ENCODE measurements at places on chromosomes 7 and 10.

- no peak for DNase-seq
Measured at GRCh38 chr7:121505021-121505420, 108.9 kb upstream of the FAM3C start.

DNA sequence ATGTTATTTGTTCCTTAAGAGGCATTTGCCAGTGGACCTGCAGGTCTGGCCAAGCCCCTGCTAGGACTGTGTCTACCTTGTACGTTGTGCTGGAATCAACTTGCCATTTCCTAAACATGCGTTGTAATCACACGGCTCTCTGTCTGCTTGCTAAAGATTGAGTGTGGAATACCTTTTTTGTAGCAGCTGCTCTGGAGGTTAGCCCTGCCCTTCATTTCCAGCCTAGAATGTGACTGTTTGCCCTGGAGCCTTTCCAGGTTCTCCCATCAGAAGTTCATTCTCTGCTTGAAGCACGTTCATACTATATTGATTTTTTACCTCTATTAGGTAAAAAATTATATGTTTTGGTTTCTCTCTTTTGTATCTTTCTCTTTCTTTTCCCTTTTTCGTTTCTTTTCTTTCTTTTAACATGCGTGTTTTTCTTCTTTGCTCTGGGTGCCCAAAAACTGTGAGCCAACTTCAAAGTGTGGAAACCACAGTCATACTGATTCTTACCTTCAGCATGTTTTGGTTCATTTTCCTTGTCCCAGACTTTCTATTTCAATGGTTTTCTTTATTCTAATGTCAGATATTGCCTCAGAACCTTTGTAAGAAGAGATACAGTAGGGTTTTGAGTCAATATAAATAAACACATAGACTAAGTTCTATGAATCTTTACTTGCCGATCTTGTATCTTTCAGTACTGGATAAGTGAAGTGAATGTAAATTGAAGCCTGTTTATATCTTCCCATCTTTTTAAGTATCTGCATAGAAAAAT is 111.9 kb upstream of the RPA3 start:
- no peak for DNase-seq

- DNase-seq = no peak
Measured at GRCh38 chr10:51462076-51462779, 237.2 kb downstream of the CSTF2T start.

DNA sequence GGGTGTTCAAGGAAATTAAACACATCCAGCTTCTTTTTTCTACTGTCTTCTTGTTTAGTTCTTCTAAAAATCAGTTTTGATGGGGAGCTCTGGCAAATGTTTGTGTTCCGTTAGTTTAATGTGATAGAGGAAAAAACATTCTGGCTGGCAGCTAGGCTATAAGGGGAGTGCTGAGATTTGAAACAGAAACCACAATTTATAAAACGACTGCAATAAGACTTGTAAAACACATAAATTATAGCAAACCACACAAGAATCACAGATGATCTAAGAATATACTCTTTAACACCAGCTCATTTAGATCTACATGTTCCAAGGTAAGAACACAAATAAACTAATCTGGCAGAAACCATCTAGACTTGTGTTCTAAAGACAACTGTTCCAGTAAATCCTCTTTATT is 425.5 kb downstream of the CNTNAP2 start:
- DNase-seq = no peak

DNA sequence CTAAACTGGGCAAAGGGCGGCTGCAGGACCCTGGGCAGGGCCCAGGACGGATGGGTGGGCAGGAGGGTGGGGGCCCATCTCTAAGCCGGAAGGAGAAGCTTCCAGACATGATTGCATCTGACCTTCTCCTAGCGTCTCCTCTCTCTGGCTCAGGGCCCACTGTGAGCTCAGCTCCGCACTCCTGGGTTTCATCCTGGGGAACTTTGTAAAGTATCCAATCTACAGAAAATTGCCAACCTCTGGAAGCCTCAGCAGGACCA is 8.8 kb upstream of the RET start:
- DNase-seq = no peak

All from erythroblast (primary cell).